H54 (cell line): ENCODE measurements at places on chromosomes 13 and 19.

- peak; percentile 90 for DNase-seq
Observed at GRCh38 chr19:12333162-12334159, at the start of gene ZNF563. TSS of gene ZNF563 (minus strand) at chr19:12333633. CDS start at chr19:12333482, 151 bp downstream.

- DNase-seq, result no peak
Observed at GRCh38 chr13:37366044-37366770, 232.4 kb downstream of the POSTN start.

- no peak for DNase-seq
Observed at GRCh38 chr19:5153601-5154128, 184.8 kb downstream of the KDM4B start.

GRCh38 chr13:110301083-110301482, 5.9 kb downstream of the COL4A1 start:
- no peak for DNase-seq

GRCh38 chr19:2337329-2337707, 8.8 kb downstream of the SPPL2B start:
- DNase-seq, result no peak

GRCh38 chr19:30086916-30087315, 144.9 kb downstream of the URI1 start:
- no peak for DNase-seq

DNA sequence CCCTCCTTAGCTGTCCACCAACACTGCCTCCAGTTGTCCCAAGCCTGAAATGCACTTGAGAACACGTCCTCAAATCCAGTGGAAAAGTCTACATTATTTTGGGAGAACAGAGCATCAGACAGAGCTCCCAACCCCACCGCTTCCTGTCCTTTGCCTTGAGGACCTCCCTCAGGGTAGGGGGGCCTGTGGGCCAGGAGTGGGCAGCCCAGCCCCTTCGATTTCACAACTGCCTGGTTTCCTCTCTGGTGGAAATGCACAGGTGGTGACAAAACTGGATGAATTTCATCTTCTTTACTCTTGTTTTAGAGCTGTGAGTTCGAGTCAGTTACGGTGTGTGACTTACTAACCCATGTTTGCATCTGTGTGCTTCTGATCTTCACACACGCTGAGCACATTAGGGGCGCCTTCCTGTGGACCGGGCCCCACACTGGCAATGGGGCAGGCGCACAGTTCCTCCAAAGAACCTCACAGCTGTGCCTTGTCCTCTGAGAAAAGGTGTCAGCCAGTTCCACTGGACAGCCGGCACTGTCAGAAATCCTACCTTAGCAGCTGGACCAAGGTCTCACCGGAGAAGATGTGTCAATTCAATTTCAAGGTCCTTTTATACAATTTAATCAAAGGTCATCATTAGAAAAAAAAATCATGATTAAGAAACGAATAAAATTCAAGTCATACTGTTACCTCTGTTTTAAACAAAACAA, 80.2 kb downstream of the IRS2 start:
- DNase-seq, result no peak

- no peak for DNase-seq
Observed at GRCh38 chr13:74145249-74145975, 11.2 kb upstream of the KLF12 start.
